ENCODE measurements at places on chromosomes 7 and 10. TPM values are rescaled to one million over a fixed set of nuclear protein-coding genes. Genes with fewer than 3 reads are reported as not detected.

- H3K4me3 ChIP-seq: no peak overlapping the region
- H3K4me1 ChIP-seq: no peaks in the 10 kb centered on the region
- DNase-seq: no peak
- H3K36me3 ChIP-seq: no peaks in the 10 kb centered on the region
- no peaks in the 10 kb centered on the region for H3K27me3 ChIP-seq
Measured at GRCh38 chr7:29309041-29309854, 114.7 kb downstream of the CHN2 start.

DNA sequence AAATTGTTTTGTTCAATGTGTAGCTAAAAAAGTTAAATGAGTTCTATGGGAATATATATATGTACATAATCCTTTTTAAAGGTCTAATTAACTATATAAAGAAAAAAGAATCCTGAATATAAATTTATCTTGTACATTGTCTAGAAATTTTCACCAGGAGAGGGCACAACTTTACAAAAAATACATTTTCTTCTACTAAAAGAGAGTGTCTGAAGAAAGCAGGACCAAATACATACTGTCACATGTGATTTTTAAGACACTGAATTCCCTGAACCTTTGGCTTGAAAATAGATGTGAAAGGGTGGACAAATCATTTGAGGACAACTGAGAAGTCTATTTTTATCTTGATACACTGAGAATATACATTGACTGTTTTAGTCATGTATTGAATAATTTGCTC, 204.3 kb downstream of the DGKB start:
- H3K4me1 ChIP-seq: no peaks in the 10 kb centered on the region
- no peak overlapping the region for H3K27ac ChIP-seq
- no peaks in the 10 kb centered on the region for H3K27me3 ChIP-seq

DNA sequence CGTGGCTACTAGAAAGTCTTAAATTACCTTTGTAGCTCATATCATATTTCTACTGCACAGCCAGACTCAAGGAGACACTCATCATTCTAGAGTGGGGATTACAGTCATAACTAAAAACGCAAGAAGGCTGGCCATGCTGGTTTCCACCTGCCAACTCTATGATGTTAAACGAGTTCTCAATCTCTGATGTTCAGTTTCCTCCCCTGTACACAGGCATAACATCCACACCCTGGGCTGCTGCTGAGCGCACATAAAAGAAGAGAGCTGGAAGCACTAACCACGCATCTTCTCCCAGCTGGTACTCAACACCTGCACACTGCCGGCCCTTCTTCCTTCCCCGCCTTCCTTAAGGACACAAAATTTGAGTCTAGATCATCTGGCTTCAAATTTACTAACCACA, 60.5 kb downstream of the SORBS1 start:
- DNase-seq: no peak
- H3K27me3 ChIP-seq: no peaks in the 10 kb centered on the region
- no peak overlapping the region for H3K4me3 ChIP-seq
- no peak overlapping the region for H3K27ac ChIP-seq
- no peaks in the 10 kb centered on the region for H3K36me3 ChIP-seq

Gene ITGB8
- total RNA-seq: 104 TPM

GRCh38 chr10:74977913-74978847, 133.3 kb upstream of the SAMD8 start:
- H3K4me3 ChIP-seq: no peak overlapping the region
- no peaks in the 10 kb centered on the region for H3K27me3 ChIP-seq
- no peaks in the 10 kb centered on the region for H3K36me3 ChIP-seq
- H3K4me1 ChIP-seq: peaks cover 15% of the 10 kb centered on the region
- DNase-seq: no peak

- no peak overlapping the region for H3K27ac ChIP-seq
- no peak for DNase-seq
- no peak overlapping the region for H3K4me3 ChIP-seq
- no peaks in the 10 kb centered on the region for H3K27me3 ChIP-seq
- H3K4me1 ChIP-seq: peaks cover 9% of the 10 kb centered on the region
Measured at GRCh38 chr10:74816824-74817498, 9.4 kb upstream of the KAT6B start.

Gene TRIM50
- 13.5 TPM for total RNA-seq

Gene ANKRD61
- 6.8 TPM for total RNA-seq

DNA sequence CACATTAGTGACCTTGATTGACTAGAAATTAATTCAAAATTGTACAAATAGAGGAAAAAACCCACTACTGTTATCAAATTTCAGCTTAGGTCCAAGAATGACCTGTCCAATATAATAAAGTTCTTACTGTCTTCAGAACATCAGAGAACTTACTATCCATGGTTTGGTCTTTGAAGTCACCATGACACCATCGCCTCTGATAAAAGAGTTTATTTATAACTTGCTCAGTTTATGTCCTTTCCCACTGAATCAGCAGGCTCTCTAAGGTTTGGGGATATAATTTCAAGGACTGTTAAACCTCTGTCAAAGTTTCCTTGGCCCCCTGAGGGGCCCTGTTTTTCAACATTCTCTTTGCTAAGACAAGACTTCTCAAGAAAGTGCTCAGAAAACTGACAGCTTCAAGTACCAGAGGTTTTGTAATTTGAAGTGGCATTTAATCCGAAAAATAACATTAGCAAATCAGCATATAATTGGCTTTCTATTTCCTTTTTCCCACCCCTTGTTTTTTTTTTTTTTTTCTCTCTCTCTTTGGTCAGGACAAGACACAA, 191.7 kb upstream of the FERD3L start:
- no peak overlapping the region for H3K4me3 ChIP-seq
- no peaks in the 10 kb centered on the region for H3K36me3 ChIP-seq
- H3K27ac ChIP-seq: no peak overlapping the region
- no peaks in the 10 kb centered on the region for H3K27me3 ChIP-seq
- no peak for DNase-seq
- no peaks in the 10 kb centered on the region for H3K4me1 ChIP-seq

- no peaks in the 10 kb centered on the region for H3K36me3 ChIP-seq
- DNase-seq: no peak
- H3K27me3 ChIP-seq: no peaks in the 10 kb centered on the region
- no peak overlapping the region for H3K4me3 ChIP-seq
- peaks cover 63% of the 10 kb centered on the region for H3K4me1 ChIP-seq
Measured at GRCh38 chr10:132515811-132516726, 21.5 kb upstream of the INPP5A start.

GRCh38 chr10:87643920-87644319, 15.8 kb upstream of the PAPSS2 start:
- H3K27ac ChIP-seq: no peak overlapping the region
- no peaks in the 10 kb centered on the region for H3K36me3 ChIP-seq
- H3K27me3 ChIP-seq: no peaks in the 10 kb centered on the region

DNA sequence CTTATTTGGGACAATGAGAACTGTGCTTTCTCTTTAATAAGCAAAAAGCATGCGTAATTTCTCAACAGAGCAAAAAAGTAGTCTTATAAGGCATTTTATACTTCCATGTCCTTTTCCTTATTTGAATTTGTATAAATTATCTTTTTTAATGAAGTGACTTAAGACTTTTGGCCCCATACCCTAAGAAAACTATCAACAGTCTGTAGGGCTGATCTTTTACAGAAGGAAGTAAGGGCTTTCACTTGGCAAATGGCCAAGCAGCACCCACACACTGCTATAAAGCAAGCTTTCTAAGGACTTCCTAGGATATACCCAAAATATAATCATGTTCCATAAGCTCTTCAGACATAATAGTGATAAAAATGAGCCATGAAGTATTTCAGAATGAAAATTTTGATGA, 3.4 kb downstream of the CRPPA start:
- no peak overlapping the region for H3K27ac ChIP-seq
- no peaks in the 10 kb centered on the region for H3K36me3 ChIP-seq
- H3K27me3 ChIP-seq: no peaks in the 10 kb centered on the region
- no peak for DNase-seq

DNA sequence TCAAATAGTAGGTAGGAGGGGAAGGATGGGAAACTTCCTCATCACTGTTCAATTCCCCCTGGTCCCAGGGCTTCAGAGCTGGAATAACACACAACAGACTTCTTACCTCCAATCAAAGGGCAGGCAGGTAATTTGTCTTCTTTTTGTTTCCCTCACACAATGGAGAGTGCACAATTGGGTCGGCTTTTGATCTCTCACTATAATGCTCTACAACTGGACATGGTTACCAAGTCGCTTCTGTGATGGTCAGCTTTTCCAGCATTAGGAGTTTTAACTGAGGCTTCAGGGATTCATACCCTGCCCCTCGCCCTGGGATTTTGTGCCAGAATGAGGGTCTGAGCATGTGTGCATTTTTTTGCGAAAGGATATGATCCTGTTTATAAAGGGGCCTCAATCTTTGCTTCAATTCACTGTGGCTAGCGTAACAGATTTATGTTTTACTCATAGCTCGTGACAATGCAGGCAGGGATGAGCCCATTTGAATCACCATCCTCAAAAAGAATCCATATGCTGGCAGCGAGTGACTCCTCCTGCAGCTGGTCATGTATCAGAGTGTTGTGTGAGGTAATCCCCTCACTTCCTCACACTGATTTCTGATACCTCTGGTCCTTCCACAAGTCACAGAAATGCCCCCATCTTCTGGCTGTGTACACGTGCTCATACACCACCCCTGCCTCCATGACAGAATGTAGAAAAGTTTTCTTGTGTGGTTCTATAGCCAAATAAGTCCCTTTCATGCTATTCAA, 189.6 kb downstream of the CTTNBP2 start:
- no peak overlapping the region for H3K4me3 ChIP-seq
- H3K4me1 ChIP-seq: no peaks in the 10 kb centered on the region
- H3K27me3 ChIP-seq: no peaks in the 10 kb centered on the region
- H3K27ac ChIP-seq: no peak overlapping the region
- DNase-seq: no peak

- H3K27ac ChIP-seq: no peak overlapping the region
- no peaks in the 10 kb centered on the region for H3K36me3 ChIP-seq
- DNase-seq: no peak
Measured at GRCh38 chr7:36591636-36592035, 132.7 kb downstream of the AOAH start.

DNA sequence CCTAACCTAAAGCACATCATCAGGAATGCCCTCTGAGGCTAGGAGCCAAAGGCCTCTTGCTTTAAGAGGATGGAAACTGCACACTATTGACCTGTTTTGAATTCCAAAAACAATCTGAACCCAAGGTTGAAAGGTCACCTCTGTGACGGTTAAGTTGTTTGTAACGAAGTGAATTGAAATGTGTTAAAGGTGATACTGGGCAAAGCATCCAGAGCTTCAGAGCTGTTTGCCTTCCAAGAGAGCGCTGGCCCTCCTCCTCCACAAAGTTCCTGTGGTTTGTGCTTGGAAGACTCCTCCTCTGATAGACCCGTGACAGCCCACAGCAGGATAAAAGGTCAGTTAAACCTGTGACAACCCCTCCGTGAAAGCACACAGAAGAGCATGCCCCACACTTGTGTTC, 133.7 kb upstream of the CTTNBP2 start:
- H3K27me3 ChIP-seq: no peaks in the 10 kb centered on the region
- H3K4me3 ChIP-seq: no peak overlapping the region
- no peaks in the 10 kb centered on the region for H3K36me3 ChIP-seq
- H3K4me1 ChIP-seq: no peaks in the 10 kb centered on the region
- H3K27ac ChIP-seq: no peak overlapping the region

- H3K4me1 ChIP-seq: no peaks in the 10 kb centered on the region
- H3K36me3 ChIP-seq: no peaks in the 10 kb centered on the region
- DNase-seq: no peak
- no peaks in the 10 kb centered on the region for H3K27me3 ChIP-seq
Measured at GRCh38 chr10:57692255-57692980, 575.3 kb downstream of the IPMK start.

GRCh38 chr10:74542077-74542476, 284.3 kb upstream of the KAT6B start:
- no peaks in the 10 kb centered on the region for H3K27me3 ChIP-seq
- no peaks in the 10 kb centered on the region for H3K36me3 ChIP-seq

GRCh38 chr7:11727864-11728263, 104.1 kb downstream of the THSD7A start:
- H3K27ac ChIP-seq: no peak overlapping the region
- H3K36me3 ChIP-seq: no peaks in the 10 kb centered on the region
- no peaks in the 10 kb centered on the region for H3K4me1 ChIP-seq
- no peak for DNase-seq
- no peaks in the 10 kb centered on the region for H3K27me3 ChIP-seq

DNA sequence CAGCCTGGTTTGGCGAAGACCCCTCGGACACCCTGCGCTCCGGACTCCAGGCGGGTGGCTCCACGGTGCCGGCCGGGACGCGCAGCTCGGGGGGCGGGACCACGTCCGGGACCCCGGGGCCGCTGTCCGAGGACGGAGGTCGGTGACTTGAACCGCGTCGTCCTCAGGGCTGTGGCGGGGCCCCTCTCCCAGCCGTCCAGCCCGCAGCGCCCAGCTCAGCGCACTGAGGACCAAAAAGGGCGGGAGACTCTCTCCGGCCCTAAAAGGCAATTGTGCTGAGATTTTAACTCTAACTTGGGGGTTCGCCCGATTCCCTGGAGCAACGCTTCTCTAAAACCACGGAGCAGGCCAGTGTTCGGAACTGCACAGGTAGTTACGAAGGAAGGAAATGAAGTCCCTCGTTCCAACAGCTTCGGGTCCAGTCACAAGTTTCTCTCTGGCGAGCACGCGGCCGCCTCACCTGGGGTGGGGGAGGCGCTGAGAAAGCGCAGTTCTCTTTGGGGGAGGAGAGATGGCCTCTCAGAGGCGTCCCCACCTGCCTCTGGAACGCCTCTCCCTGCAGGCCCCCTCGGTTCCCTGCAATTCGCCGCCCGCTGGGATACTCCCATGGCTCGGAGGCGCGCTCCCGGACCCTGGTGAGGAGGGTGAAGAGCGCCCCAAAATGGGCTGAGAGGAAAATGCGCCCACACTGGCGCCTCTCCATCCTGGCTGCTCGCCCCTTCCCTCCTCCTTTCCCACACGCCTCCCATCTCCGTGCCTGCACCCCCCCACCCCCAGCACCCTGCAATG, 352.7 kb downstream of the DNAJB6 start:
- no peaks in the 10 kb centered on the region for H3K36me3 ChIP-seq
- no peak overlapping the region for H3K4me3 ChIP-seq
- DNase-seq: peak; percentile 13
- H3K27me3 ChIP-seq: no peaks in the 10 kb centered on the region
- H3K27ac ChIP-seq: no peak overlapping the region

Gene BMI1
- total RNA-seq: 111 TPM

DNA sequence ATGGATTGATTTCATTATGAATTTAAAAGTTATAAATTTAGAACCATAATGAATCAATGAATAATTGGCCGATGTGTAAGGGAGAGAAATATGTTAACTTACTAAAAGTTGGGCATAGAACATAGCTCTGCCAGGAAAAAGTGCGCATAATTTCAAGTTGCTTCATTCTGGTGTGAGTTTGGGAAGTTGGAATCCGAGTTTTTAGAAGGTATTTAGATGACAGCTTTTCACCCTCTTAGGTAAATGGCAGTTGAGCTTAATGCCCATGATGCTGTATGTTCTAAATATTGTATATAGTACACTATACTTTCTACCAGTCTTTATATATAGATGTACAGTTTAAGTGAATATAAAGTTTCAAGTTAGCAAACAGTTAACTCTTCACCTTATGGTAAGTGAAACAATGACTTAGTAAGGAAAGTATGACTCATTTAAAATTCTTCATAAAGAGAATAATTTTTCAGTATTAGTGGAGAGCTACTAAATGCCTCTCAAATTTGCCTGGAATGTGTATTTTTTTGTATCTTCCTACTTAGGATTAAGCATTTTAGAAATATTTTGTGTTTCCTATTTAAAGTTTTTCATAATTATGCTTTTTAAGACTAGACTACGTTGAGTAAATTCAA, 1.6 kb downstream of the C1GALT1 start:
- no peak for DNase-seq
- H3K36me3 ChIP-seq: no peaks in the 10 kb centered on the region
- no peaks in the 10 kb centered on the region for H3K27me3 ChIP-seq
- H3K4me3 ChIP-seq: no peak overlapping the region

All from testis (tissue), 5 donors.